ENCODE measurements at places on chromosomes 12 and 14.
A peak's percentile ranks its signal among the peaks of the same experiment; 100 is the strongest.

DNA sequence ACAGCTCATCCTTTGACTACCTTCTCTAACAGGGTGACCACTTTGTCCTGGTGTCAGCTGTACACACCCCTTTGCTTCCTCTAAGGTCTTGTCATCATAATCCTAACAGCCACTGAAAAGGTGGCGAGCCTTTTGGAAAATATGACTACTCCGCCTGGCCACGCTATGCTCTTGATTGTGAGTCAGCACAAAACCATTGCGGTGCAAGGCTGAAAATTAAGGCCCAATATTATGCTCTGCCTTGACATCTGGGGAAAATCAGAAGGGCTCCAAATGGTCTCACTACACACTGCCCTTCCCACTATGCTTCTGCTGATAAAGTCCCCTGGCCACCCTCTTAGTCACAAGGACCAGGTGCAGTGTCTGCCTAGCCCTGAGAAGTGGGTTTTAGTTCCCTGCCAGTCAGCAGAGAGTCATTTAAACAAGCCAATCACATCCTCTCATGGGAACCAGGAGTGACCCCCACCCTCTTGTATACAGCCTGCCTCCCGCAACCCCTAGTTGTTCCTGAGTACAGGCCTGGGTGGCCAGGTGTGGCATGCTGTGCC, 34.3 kb downstream of the FGD6 start:
- H3K36me3 ChIP-seq, result 0 out of 2 replicates have a peak, but pooled peaks cover 2% of the 10 kb centered on the region
- H3K4me3 ChIP-seq, result no peak overlapping the region
- no peaks in the 10 kb centered on the region for H3K27me3 ChIP-seq
- no peak overlapping the region for H3K27ac ChIP-seq

GRCh38 chr12:89947437-89948270, 239.0 kb upstream of the ATP2B1 start:
- peaks cover 23% of the 10 kb centered on the region for H3K4me1 ChIP-seq
- H3K36me3 ChIP-seq, result no peaks in the 10 kb centered on the region
- peak overlapping the region; percentile 82 for H3K27ac ChIP-seq
- H3K27me3 ChIP-seq, result no peaks in the 10 kb centered on the region

DNA sequence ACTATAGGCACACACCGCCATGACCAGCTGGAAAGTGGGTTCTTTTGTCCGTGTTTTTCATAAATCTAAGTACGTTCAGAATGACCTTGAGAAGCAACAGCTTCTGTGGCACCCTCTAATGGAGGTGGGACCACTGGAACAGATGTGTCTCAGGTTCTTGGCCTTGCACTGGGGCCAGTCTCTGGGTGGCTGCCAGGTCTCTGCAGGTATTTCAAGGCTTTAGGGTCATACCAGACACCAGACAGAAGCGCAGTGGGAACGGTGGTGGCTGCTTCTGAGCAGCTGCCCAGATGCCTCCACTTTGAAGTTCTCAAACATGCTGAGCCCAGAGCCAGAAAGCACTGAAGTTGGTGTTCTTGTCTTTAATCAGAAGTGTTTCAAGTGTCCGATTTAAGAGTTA, 75.0 kb upstream of the RBM19 start:
- H3K4me3 ChIP-seq, result no peak overlapping the region
- no peaks in the 10 kb centered on the region for H3K4me1 ChIP-seq
- peaks cover 4% of the 10 kb centered on the region for H3K27me3 ChIP-seq
- no peak for DNase-seq
- no peaks in the 10 kb centered on the region for H3K36me3 ChIP-seq

DNA sequence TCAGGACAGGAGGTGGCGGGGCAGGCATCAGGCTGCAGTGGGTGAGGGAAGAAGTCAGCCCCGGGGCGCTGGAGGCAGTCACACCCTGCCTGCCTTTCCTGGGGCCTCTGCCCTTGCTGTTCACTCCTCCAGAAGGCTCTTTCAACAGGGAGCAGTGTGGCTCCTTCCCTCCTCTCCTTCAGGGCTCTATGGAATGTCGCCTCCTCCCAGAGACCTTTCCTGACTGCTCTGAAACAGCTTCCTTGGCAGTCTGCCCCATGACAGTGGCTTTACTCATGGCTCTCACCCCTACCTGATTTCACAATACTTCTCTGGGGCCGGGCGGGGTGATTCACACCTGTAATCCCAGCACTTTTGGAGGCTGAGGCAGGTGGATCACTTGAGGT, 7.1 kb downstream of the RHOF start:
- peak overlapping the region; percentile 19 for H3K27ac ChIP-seq
- H3K27me3 ChIP-seq, result no peaks in the 10 kb centered on the region
- DNase-seq, result peak; percentile 94
- H3K4me3 ChIP-seq, result no peak overlapping the region
- H3K36me3 ChIP-seq, result no peaks in the 10 kb centered on the region
- peaks cover 14% of the 10 kb centered on the region for H3K4me1 ChIP-seq

- peaks cover 23% of the 10 kb centered on the region for H3K4me1 ChIP-seq
- H3K27me3 ChIP-seq, result no peaks in the 10 kb centered on the region
- peak; percentile 36 for DNase-seq
- H3K27ac ChIP-seq, result peak overlapping the region; percentile 47
Observed at GRCh38 chr14:68143341-68143841, 323.8 kb downstream of the RAD51B start.

GRCh38 chr14:50397390-50398188, 908 bp upstream of the CDKL1 start:
- peak overlapping the region; percentile 77 for H3K27ac ChIP-seq
- DNase-seq, result no peak
- no peaks in the 10 kb centered on the region for H3K27me3 ChIP-seq
- peaks cover 21% of the 10 kb centered on the region for H3K4me1 ChIP-seq
- H3K36me3 ChIP-seq, result no peaks in the 10 kb centered on the region
- H3K4me3 ChIP-seq, result peak overlapping the region; percentile 61

- H3K4me1 ChIP-seq, result no peaks in the 10 kb centered on the region
- H3K27ac ChIP-seq, result no peak overlapping the region
- H3K4me3 ChIP-seq, result no peak overlapping the region
- no peaks in the 10 kb centered on the region for H3K27me3 ChIP-seq
- DNase-seq, result no peak
Observed at GRCh38 chr12:120909633-120910298, 5.6 kb upstream of the SPPL3 start.

DNA sequence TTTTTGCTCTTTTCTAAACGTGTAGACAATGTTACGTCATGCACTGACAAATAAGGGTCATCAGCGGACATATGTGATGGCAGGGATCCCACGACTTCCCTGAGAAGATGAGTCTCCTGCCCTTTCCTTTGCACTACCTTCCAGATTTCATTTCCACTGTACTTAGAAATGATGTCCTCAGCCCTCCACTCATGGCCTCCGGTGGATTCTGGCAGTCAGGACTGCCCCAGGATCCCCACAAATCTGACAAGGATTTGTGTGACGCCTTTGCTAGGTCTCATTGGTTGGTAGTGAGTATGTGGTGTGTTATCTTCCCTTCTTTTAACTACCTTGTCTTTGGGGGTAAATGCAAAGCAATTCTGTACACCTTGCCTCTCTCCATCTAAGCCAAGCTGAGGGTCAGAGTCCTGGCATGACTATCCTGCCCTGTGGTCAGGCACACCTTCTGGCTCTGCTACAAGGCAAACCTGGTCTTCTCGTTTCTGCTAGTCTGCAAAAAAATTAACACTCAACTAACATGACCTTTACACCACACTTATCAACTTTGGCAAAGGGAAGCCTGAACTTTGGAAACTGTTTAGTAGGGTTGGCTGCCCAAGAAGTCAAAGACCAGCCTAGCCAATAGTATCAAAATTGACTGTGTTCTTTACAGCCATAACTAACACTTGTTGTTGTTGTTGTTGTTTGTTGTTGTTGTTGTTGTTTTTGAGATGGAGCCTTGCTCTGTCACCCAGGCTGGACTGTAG, 17.3 kb upstream of the DHRS4 start:
- no peak overlapping the region for H3K4me3 ChIP-seq
- no peak overlapping the region for H3K27ac ChIP-seq
- H3K4me1 ChIP-seq, result no peaks in the 10 kb centered on the region
- H3K27me3 ChIP-seq, result no peaks in the 10 kb centered on the region

- H3K27me3 ChIP-seq, result no peaks in the 10 kb centered on the region
- H3K36me3 ChIP-seq, result peaks cover 2% of the 10 kb centered on the region
- H3K27ac ChIP-seq, result peak overlapping the region; percentile 81
- H3K4me3 ChIP-seq, result peak overlapping the region; percentile 81
Observed at GRCh38 chr14:58637040-58637390, 747 bp upstream of the DACT1 start.

DNA sequence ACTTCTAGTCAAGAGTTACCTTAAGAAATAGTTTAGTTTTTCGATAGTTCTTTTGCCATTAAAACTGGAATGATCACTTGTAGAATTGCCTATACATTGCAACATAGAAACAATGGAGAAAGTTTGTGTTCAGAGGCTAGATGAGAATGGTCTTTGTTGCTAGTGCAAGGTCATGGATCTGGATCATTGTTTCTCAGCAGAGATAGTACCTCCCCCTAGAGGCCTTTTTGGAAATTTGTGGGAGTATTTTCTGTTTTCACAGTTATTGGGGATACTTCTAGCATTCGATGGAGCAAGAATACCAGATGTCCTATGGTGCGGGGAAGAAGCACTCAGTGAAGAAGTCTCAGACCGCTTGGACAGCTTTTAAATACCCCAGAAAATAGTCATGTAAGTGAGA, 138.8 kb upstream of the HMGA2 start:
- H3K27ac ChIP-seq, result no peak overlapping the region
- peak; percentile 43 for DNase-seq
- no peak overlapping the region for H3K4me3 ChIP-seq
- H3K4me1 ChIP-seq, result no peaks in the 10 kb centered on the region
- H3K36me3 ChIP-seq, result no peaks in the 10 kb centered on the region

GRCh38 chr12:92953747-92954146, 24.7 kb upstream of the EEA1 start:
- no peak overlapping the region for H3K27ac ChIP-seq
- no peaks in the 10 kb centered on the region for H3K4me1 ChIP-seq
- H3K27me3 ChIP-seq, result no peaks in the 10 kb centered on the region
- no peak for DNase-seq
- no peaks in the 10 kb centered on the region for H3K36me3 ChIP-seq
- no peak overlapping the region for H3K4me3 ChIP-seq

DNA sequence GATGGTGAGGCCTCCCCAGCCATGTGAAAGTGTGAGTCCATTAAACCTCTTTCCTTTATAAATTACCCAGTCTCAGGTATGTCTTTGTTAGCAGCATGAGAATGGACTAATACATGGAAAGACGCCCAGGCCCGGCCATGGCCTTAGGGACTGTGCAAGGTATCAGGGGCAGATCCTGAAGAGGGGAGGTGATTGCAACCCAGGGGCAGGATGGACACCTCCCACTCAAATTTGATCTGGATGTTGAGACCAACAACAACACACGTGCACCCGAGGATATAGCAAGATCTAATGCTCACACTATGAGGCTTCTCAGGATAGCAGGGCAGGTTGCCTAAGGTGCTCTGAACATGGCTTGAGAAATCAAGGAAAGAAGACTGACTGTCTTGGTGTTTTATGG, 13.5 kb upstream of the SERPINA4 start:
- H3K36me3 ChIP-seq, result no peaks in the 10 kb centered on the region
- no peaks in the 10 kb centered on the region for H3K4me1 ChIP-seq
- no peaks in the 10 kb centered on the region for H3K27me3 ChIP-seq
- DNase-seq, result no peak
- H3K4me3 ChIP-seq, result no peak overlapping the region
- H3K27ac ChIP-seq, result no peak overlapping the region

- no peak for DNase-seq
- peaks cover 11% of the 10 kb centered on the region for H3K4me1 ChIP-seq
- H3K27me3 ChIP-seq, result no peaks in the 10 kb centered on the region
- H3K4me3 ChIP-seq, result no peak overlapping the region
- no peak overlapping the region for H3K27ac ChIP-seq
Observed at GRCh38 chr12:75529316-75529715, 17.9 kb upstream of the KRR1 start.

GRCh38 chr12:91178781-91179180, 3.8 kb downstream of the DCN start:
- peaks cover 28% of the 10 kb centered on the region for H3K36me3 ChIP-seq
- H3K4me3 ChIP-seq, result peak overlapping the region; percentile 94
- H3K4me1 ChIP-seq, result peaks cover 5% of the 10 kb centered on the region
- no peaks in the 10 kb centered on the region for H3K27me3 ChIP-seq

GRCh38 chr12:91887957-91888356, 257.7 kb downstream of the BTG1 start:
- H3K27me3 ChIP-seq, result no peaks in the 10 kb centered on the region
- no peak overlapping the region for H3K4me3 ChIP-seq
- no peak overlapping the region for H3K27ac ChIP-seq
- no peaks in the 10 kb centered on the region for H3K4me1 ChIP-seq
- no peak for DNase-seq

DNA sequence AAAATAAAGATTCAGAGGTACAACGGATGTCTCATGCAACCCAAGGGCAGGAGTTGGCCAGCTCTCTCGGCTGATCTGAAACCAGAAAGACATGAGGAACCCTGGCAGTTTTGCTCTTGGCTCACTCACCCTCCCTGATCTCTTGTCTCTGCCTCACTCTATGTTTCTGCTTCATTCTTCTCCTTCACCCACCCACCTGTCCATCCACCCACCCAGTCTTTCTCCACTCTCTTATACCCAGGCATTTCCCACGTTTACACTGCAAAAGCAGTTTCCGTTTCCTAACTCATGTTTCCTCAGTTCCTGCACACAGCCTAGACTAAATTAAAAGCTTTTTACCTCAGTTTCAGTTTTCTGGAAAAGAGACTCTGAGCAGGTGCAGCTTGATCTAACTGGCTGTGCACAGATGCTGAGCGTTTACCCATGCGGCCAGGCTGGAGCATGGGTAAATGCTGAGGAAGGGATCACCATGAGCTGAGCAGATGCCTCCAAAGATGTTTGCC, 157.6 kb downstream of the PRKCH start:
- no peak for DNase-seq
- H3K36me3 ChIP-seq, result no peaks in the 10 kb centered on the region
- no peaks in the 10 kb centered on the region for H3K27me3 ChIP-seq
- H3K4me3 ChIP-seq, result no peak overlapping the region
- peaks cover 31% of the 10 kb centered on the region for H3K4me1 ChIP-seq
- H3K27ac ChIP-seq, result peak overlapping the region; percentile 100

DNA sequence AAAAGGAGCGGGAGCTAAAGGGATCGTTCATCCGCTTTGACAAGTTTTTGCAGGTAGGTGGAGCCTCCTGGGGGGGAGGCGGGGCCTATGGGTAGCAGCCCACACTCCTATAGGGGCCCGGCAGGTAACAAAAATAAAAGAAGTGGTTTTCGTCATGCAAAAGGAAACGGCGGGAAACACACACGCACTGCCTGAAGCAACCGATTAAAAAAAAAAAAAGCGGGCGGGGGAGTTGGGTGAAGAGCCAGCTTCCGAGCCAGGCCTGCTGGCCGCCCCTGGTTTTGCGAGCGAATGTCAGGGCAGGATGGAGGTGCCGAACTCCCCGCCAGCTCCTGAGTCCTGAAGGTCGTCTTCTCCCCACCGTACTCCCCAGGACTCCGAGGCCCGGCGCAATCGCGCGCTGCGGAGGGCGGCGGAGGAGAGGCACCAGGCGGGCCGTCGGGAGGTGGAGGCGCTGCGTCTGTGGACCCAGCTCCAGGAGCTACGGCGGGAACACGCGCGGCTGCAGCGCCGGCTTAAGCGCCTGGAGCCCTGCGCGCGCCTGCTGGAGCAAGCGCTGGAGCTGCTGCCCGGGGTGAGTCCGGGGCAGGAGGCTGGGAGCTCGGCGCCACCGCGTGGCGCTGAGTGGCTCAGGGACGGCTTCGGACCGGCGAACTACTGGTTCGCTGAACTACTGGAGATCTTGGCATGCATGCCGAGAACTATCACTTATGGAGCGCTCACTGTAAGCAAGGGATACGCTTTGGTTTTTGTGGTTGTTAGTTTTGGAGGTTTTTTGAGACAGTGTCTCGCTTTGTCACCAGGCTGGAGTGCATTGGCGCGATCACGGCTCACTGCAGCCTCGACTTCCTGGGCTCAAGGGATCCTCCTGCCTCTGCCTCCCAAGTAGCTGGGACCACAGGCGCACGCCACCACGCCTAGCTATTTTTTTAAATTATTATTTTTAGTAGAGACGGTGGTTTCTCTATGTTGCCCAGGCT, 3.6 kb downstream of the CFAP73 start:
- no peak overlapping the region for H3K4me3 ChIP-seq
- DNase-seq, result peak; percentile 65
- no peak overlapping the region for H3K27ac ChIP-seq
- H3K27me3 ChIP-seq, result peaks cover 46% of the 10 kb centered on the region

All from IMR-90 (cell line).